Endothelial cell of umbilical vein (primary cell): ENCODE measurements at places on chromosomes 5 and 9.

DNA sequence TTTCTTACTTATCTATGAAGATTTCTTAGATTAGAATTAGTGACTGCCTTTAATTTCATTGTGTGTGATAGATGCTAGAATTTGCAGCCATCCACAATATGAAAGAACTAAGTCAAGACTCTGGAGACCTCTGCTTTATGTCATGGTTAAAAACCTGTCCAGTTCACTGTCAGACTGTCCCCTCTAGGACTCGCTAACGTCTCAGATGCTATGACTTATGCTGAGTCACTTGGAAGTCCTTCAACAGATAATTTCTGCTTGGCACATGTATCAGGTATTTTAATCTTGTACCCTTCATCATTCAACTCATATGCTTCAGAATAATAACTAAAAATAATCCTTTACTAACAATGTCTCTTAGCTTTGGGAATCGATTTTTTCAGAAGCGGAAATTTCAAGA is 230.5 kb upstream of the DMAC1 start:
- no peak overlapping the region for H3K27ac ChIP-seq
- DNase-seq: no peak
- H3K27me3 ChIP-seq: no peaks in the 10 kb centered on the region
- H3K4me3 ChIP-seq: no peak overlapping the region

DNA sequence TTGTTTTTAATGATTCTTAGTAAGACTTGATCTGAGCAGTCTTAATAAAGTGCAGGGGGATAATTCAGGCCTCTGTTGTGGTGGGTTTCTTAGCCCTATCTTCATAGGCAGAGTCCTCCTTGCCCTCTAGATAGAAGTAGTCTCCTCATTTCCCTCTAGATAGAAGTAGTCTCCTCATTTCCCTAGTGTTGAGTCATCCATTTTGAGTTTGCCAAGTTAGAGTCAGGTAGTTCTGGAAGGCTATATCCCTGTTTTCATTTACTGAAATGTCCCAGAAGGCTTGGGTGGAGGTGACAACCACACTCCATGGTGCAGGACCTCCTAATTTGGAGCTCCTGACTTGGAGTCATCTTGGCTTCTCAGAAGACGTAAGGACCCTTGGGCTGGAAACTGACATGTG is 384.6 kb downstream of the MLLT3 start:
- H3K36me3 ChIP-seq: no peaks in the 10 kb centered on the region
- no peaks in the 10 kb centered on the region for H3K27me3 ChIP-seq
- H3K27ac ChIP-seq: no peak overlapping the region
- H3K4me1 ChIP-seq: no peaks in the 10 kb centered on the region
- no peak for DNase-seq
- H3K4me3 ChIP-seq: no peak overlapping the region

GRCh38 chr9:7961076-7961475 is 161.5 kb upstream of the DMAC1 start:
- no peaks in the 10 kb centered on the region for H3K27me3 ChIP-seq
- H3K4me3 ChIP-seq: no peak overlapping the region
- H3K36me3 ChIP-seq: no peaks in the 10 kb centered on the region
- DNase-seq: no peak

DNA sequence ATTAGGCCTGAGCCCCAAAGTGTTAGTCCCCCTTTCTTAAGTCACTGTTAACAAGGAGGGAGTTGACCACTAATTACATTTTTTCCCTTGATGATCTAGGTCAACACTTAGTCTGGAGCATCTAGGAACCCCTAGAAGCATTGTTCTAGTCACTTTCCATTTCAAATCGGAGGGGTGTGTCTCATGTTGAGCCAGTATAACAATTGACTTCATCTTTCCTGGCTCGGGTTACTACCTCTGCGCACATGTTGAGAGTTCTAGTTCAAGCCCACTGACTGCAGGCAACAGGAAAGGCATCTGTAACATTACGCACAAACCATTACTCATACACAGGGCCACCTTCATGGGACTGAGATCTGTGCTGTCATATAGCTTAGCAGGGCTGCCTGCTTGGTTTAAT is 164.9 kb downstream of the NTRK2 start:
- no peaks in the 10 kb centered on the region for H3K36me3 ChIP-seq
- H3K4me1 ChIP-seq: no peaks in the 10 kb centered on the region
- DNase-seq: no peak
- H3K27me3 ChIP-seq: no peaks in the 10 kb centered on the region
- no peak overlapping the region for H3K4me3 ChIP-seq

DNA sequence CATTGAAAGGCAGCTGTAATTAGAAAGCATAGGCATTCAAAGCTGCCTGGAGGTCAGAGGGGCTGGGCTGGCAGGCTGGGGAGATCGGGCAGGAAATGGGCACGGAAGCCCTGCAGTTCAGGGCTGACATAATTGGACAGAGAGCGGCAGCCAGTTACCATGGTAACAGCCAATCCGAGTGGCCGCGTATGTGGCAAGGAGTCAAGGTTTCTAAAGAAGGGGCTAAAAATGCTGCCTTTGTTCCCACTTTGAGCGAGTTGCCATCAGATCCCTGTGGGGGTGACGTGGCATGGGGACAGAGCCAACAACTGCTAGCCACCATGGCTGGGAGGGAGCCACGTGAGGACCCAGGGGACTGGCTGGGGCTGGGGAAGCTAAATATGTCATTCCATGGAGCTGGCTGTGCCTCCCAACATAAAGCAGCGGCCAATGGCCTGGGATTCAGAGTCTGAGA is 44.7 kb upstream of the NDFIP1 start:
- H3K36me3 ChIP-seq: no peaks in the 10 kb centered on the region
- no peak overlapping the region for H3K4me3 ChIP-seq
- H3K27ac ChIP-seq: no peak overlapping the region
- peaks cover 9% of the 10 kb centered on the region for H3K4me1 ChIP-seq
- peak; percentile 60 for DNase-seq
